ENCODE measurements at places on chromosomes 2 and 18.

- DNase-seq, result no peak
These were observed 1.9 kb upstream of the CRACDL start for GRCh38 chr2:98937906-98938305.

GRCh38 chr2:101106453-101107181 lies 44.6 kb downstream of the TBC1D8 start:
- DNase-seq, result no peak

GRCh38 chr2:9707008-9707407 lies 76.2 kb upstream of the YWHAQ start:
- no peak for DNase-seq

DNA sequence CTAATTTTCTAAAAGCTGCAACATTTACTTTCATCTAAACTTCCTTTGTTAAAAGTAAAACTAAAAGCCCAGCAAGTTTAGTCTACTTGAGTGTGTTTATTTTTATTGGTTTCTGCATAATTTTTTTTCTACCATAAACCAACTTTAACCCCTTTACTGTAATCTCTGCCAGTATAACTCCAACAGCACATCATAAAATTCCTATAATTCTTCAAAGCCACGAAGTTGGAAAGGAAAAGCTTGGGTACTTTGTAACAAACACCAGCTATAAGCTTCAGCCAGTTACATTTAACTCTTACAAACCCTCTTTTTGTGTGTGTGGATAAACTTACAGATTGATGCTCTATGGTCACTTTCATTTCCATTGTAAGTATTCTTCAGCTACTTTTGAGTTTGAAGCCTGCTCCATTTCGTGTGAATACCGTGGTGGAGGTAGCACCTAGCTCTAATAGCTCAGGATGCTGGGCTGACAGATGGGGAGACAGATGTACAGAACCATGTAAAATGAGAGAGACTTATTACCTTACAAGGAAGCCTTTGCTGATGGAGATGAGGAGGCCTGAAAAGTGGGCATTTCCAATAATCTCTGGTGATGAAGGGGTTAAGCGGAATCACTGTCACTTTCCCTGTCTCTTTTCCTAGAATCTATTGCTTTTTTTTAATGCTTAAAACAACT lies 42.5 kb downstream of the ZEB2 start:
- DNase-seq, result no peak

- no peak for DNase-seq
These were observed 68.2 kb downstream of the LRP2 start for GRCh38 chr2:169294001-169294675.

GRCh38 chr2:227415538-227416424 lies 28.0 kb upstream of the SCYGR1 start:
- DNase-seq, result no peak

Data from activated CD4-positive, alpha-beta T cell treated with anti-CD3 and anti-CD28 coated beads, Interleukin-2, amount 50 U/mL, for 4 hours (primary cell).